Activated naive CD8-positive, alpha-beta T cell treated with anti-CD3 and anti-CD28 coated beads, Interleukin-2, amount 10 ng/mL, durations not matched to agents 7 days and 5 days (primary cell): ENCODE measurements at places on chromosomes 3 and 15. TPM values are rescaled to one million over a fixed set of nuclear protein-coding genes. Genes with fewer than 3 reads are reported as not detected.

DNA sequence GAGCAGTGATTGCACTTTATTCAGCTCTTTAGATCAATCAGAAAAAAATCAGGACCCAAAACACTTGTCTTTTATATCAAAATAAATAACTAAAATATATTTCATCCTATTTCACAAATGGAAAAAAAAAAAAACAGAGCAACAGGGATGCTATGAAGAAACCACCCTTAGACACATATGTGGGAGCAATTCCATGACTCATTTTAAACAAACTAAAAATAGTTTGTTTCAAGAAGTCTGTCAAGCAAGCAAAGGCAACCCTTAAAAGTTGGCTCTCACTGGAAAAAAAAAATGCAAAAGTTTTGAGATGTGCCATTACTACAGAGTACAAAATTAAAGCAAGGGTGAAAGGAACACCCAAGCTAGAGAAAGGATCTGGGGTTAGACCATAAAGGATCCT lies 5.7 kb downstream of the ATP13A3 start:
- no peak overlapping the region for H3K4me3 ChIP-seq
- H3K27me3 ChIP-seq = no peaks in the 10 kb centered on the region
- no peak overlapping the region for H3K27ac ChIP-seq
- peaks cover 21% of the 10 kb centered on the region for H3K4me1 ChIP-seq
- no peak for DNase-seq

DNA sequence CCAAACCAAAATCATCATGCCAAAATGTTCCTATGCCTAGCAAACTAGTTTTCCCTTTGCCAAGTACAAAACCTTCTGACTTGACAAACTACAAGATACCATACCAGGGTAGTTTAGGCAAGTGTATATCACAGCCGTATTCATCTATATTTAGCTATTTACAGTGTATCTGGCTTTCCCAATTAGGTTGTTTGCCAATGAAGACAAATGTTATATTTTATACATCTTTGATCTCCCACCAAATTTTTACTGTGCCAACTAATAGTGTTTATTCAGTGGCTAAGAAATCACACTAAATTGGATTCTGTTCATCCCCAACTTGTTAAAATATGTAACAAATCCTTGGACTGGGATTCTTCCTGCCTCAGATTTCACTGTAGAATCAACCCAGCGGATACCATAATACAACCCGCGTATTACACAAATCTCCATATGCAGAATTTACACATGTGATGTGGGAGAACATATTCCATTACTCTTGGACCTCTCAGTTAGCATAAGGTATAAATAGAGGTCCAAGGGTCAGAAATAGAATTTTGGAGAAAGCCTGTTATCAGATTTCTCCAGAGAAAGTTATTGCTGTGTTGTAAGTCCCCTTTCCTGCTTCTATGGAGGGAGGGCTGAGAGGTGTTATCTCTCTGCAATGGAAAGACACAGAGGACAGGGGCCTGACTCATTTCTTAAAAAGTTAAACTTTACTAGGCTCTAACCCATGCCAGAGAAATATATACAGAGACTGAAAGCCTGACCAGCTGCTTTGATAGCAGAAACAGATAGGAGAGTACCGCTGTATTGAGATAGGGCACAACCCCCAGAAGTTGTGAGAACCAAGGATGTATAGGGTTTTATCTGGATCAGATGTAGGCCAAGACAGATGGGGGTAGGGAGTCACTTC lies 467.0 kb downstream of the FGF12 start:
- no peaks in the 10 kb centered on the region for H3K36me3 ChIP-seq
- H3K27me3 ChIP-seq = no peaks in the 10 kb centered on the region
- no peaks in the 10 kb centered on the region for H3K4me1 ChIP-seq
- H3K27ac ChIP-seq = no peak overlapping the region

DNA sequence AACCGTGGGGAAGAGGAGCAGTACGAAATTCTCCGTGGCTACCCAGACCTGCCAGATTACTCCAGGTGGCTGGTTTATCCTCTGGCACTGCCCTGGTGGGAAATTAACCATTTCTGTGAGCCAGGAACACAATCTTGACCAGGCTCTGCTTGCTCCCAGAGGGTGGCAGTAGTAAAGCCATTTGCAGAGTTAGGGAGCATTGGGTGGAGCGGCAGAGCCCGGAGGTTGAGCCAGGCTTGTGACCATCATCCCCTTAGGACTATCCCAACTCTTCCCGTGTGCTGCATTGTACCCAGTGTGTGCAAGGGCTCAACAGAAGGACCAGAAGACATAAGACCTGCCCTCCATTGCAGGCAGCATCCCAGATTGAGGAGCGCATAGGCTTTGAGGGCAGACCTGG lies 5.3 kb downstream of the KNG1 start:
- H3K36me3 ChIP-seq = no peaks in the 10 kb centered on the region
- peaks cover 11% of the 10 kb centered on the region for H3K27me3 ChIP-seq
- H3K27ac ChIP-seq = no peak overlapping the region
- DNase-seq = no peak

- H3K4me3 ChIP-seq = no peak overlapping the region
- H3K27ac ChIP-seq = no peak overlapping the region
- H3K27me3 ChIP-seq = peaks cover 42% of the 10 kb centered on the region
- DNase-seq = no peak
- peaks cover 3% of the 10 kb centered on the region for H3K36me3 ChIP-seq
- H3K4me1 ChIP-seq = peaks cover 7% of the 10 kb centered on the region
Measured at GRCh38 chr15:78808550-78808949, 2.7 kb downstream of the ADAMTS7 start.

PYGO1 gene
- total RNA-seq = not detected

CKMT1A gene
- total RNA-seq = not detected

GRK7 gene
- total RNA-seq = not detected

DNA sequence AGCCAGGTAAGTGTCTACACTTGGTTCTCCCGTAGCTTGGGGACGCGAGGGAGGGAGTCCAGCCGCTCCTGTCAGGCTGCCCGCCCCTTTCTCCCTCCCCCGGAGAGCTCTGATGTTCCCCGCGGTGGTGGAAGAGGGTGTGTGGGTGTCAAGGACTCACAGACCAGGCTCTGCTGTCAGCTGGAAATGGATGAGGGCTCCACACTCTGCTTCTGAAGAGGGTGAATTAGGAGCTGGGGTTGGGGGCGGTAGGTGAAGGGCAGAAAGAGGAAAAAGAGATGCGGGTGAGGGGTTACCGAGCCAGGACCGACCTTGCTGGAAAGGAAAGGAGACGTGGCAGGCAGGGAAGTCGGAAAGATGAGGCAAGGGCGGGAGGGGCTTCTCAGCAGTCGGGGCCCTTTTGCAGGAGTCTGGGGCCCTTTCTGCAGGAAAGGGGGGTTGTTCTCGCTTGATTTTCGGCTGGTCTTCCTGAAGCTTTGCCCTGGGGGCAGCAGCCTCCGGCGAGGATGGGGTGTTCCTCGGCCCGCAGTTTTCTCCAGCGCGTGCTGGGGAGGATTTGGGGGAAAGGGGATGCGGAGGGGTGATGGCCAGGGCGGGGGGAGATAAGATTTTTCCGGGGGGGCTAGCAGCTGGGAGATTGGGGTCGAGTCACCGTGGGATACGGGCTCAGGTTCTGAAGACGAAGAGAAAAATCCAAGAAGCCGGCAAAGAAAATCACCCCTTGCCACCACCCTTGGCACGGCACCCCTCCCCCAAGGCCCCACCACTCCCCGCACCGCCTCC lies 602 bp upstream of the BAHD1 start:
- H3K27me3 ChIP-seq = peaks cover 53% of the 10 kb centered on the region
- H3K4me3 ChIP-seq = peak overlapping the region; percentile 92
- peak; percentile 55 for DNase-seq
- peaks cover 33% of the 10 kb centered on the region for H3K4me1 ChIP-seq

- no peak for DNase-seq
- no peaks in the 10 kb centered on the region for H3K36me3 ChIP-seq
- peaks cover 3% of the 10 kb centered on the region for H3K27me3 ChIP-seq
Measured at GRCh38 chr3:23113455-23114171, 89.5 kb upstream of the UBE2E2 start.

DNA sequence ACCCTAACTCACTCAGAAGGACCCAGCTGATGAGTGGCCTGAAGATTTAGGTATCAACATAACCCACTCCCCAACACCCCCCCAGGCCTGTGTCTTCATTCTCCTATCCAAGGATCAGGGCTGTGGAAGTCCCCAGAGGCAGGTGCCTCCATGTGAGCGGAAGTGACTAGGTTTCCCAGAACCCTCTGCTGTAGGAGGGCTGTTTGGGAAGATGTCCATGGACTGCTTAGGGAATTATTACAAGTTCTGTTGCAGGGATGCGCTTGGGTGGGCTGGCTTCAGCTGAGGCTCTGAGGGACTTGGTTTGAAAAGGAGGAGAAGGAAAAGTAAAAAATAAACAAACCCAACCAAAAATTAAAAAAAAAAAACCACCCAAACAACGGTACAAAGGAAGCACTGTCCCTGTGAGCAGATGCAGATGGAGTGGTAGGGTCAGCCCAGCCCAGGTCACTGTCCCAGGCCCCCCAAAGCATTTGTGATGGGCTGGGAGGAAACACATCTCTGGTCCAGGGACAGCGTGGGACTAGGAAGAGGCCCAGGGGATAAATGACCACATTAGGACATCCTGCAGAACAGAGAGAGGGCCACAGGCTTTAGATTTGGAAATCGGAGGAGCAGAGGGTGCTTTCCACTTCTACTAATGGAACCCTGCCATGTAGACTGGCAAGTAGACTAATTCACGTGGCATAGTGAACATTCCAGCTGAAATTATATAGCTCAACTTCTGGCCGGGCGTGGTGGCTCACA lies 12.2 kb upstream of the APOD start:
- H3K36me3 ChIP-seq = no peaks in the 10 kb centered on the region
- H3K4me3 ChIP-seq = no peak overlapping the region
- no peak overlapping the region for H3K27ac ChIP-seq
- peaks cover 7% of the 10 kb centered on the region for H3K4me1 ChIP-seq

GRCh38 chr15:62856466-62857246 lies 185.9 kb upstream of the TPM1 start:
- no peak overlapping the region for H3K4me3 ChIP-seq
- peaks cover 4% of the 10 kb centered on the region for H3K4me1 ChIP-seq
- peaks cover 5% of the 10 kb centered on the region for H3K27me3 ChIP-seq
- no peak for DNase-seq
- no peaks in the 10 kb centered on the region for H3K36me3 ChIP-seq

- DNase-seq = no peak
- H3K27ac ChIP-seq = no peak overlapping the region
- no peak overlapping the region for H3K4me3 ChIP-seq
- H3K36me3 ChIP-seq = no peaks in the 10 kb centered on the region
- H3K27me3 ChIP-seq = no peaks in the 10 kb centered on the region
Measured at GRCh38 chr3:78462021-78462420, 1305.8 kb downstream of the ROBO1 start.

GRCh38 chr3:164522073-164522763 lies 556.1 kb downstream of the SI start:
- DNase-seq = no peak
- no peaks in the 10 kb centered on the region for H3K4me1 ChIP-seq
- H3K27ac ChIP-seq = no peak overlapping the region
- H3K36me3 ChIP-seq = no peaks in the 10 kb centered on the region
- no peak overlapping the region for H3K4me3 ChIP-seq
- no peaks in the 10 kb centered on the region for H3K27me3 ChIP-seq

GRCh38 chr3:15495461-15496340 lies 25.8 kb downstream of the COLQ start:
- no peak overlapping the region for H3K4me3 ChIP-seq
- no peak for DNase-seq
- no peak overlapping the region for H3K27ac ChIP-seq
- H3K27me3 ChIP-seq = peaks cover 3% of the 10 kb centered on the region

- no peaks in the 10 kb centered on the region for H3K27me3 ChIP-seq
- no peak overlapping the region for H3K4me3 ChIP-seq
- DNase-seq = no peak
- H3K4me1 ChIP-seq = no peaks in the 10 kb centered on the region
- H3K36me3 ChIP-seq = peaks cover 23% of the 10 kb centered on the region
Measured at GRCh38 chr15:35533130-35534110, 12.5 kb downstream of the DPH6 start.

DNA sequence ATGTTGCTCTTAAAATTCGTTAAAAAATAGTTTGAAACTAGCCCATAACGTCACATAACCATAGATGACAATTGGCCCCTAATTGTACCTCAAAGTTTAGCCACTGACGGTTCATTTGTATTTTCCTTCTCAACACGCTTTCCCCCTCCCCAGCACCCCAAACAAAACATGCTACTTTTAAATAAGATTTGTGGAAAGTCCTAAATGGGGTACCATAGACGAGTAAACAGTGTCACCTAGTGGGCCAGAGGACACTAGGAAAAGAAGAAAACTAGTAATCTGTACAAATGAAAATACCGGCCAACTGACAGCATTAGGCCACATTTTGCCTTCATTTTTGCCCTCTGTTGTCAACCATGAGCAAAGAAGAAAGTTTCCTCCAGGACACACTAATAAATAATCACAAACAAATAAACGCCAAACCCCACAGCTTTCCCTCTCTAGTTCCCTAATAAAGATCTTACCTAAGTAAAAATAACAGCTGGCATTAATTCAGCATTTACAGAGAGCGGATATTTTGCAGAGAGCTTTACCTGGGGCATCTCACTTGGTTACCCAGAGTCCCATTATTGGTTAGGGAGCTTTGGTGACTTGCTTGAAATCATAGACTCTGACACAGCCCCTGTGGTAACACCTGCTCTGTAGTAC lies 175.1 kb upstream of the ATP11B start:
- no peak overlapping the region for H3K4me3 ChIP-seq
- H3K4me1 ChIP-seq = no peaks in the 10 kb centered on the region
- H3K27ac ChIP-seq = no peak overlapping the region
- H3K36me3 ChIP-seq = no peaks in the 10 kb centered on the region
